ENCODE measurements at places on chromosomes 5 and 9. TPM values are rescaled to one million over a fixed set of nuclear protein-coding genes. Genes with fewer than 3 reads are reported as not detected.

GRCh38 chr5:145778144-145778900, 56.8 kb downstream of the PRELID2 start:
- DNase-seq = no peak

DNA sequence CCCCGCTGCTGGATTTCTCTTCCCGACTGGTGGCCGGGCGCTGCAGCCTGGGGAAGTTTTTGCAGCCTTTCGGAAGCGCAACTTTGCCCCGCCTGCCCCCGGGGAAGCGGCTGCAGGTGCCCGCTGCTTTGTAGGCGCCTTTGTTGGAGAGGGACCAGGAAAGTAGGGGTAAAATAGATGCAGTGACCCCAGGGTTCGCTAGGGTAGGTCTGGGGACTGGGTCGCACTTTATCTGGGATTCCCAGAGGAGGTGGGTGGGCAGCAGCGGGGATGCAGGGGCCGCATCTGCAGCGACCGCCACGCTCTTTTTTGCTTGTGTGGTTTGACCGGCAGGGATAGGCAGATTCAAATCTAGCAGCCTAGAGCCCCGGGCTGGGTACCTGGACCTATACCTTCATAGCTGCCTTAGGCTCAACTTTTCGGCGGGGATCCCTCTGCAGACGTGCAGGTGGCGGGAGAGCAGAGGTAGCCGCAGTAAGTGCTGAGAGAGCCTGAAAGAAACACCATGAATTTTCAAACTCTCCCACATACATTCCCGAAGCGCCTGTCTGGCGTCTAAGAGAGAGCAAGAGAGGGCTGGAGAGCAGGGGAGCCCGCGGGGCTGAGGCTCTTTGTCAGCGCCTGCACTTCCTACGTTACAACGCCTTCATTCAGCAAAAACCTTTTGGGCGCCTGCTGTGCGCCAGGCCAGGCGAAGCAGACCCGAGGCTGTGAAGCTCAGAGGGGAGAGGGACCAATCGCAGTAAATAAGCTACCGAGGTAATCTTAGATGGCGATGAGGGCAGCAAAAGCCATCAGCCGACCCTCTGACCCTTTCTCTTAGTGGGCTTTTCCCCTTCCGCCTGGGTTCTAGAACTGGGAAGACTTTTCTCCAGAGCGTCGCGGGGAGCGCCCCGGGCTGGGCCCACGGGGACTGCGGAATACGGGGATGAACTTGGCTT, 642 bp downstream of the SV2C start:
- no peak for DNase-seq

GRCh38 chr5:160227012-160227411, 2.3 kb upstream of the FABP6 start:
- DNase-seq = no peak

NKD2 gene
- not detected for total RNA-seq
